ENCODE measurements at places on chromosomes 5 and 9.

- DNase-seq, result no peak
These were observed 19.3 kb upstream of the RAPGEF1 start for GRCh38 chr9:131759017-131759647.

- DNase-seq, result no peak
These were observed 123.0 kb upstream of the RFX3 start for GRCh38 chr9:3648722-3649246.

- DNase-seq, result no peak
These were observed 273.5 kb downstream of the ARRDC3 start for GRCh38 chr5:91109634-91110033.

DNA sequence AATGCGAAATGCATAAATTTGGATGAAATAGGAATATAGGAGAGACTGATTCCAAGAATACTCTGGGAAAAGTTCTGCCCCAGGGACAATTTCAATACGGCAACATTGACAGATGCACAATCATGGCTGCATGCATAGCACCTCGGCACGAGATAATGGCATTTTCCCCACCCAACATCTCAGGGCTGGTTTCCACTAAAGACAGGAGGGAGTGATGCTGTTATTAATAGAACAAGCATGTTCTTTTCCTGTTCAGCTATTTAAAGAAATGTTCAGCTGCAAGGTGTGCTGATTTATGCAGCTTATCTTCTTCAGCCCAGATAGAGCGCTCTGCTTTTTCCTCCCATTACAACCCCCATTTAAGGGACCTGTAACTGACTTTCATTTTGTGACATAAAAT is 740.2 kb downstream of the TLR4 start:
- no peak for DNase-seq

DNA sequence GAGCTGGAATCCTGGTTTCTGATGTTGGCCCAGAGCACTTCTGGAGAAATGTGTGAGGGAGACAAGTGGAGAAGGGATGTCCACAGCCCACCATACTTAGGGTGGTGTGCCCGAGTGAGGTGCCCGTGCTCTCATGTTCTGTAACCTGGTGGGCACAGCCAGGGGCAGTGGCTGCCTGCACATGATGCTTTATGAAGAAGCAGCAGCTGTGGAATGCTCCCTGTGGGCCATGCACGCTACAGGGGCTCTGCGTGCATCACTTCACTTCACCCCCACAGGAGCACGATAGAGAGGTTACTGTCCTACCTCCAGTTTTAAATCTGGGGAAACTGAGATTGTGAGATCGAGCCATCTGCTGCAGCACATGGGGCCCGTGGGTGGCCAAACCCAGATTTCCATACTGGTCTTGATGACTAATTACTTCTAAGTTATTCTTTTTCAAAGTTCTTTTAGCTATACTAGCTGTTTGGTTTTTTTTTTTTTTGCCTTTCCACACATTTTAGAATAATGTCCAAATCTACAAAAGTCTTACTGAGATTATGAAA is 441.6 kb downstream of the GADD45G start:
- DNase-seq, result no peak

DNA sequence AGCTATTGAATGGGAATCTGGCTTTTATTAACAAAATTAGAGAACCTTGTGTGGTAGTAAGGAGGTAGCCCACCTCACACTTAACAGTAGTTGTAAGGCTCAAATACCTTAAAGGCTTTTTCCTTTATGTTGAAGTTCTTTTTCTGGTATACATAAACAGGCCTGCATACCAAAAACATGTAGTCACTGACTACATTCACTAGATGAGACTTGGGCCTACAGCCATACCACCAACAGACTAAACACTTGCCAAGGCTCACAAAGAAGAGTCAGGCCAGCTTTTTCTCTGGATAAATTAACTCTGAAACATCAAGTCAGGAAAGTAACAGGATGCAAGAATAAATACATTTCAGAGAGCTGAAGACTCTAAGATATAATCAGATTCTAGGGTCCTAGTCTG is 78.6 kb upstream of the MPDZ start:
- no peak for DNase-seq

DNA sequence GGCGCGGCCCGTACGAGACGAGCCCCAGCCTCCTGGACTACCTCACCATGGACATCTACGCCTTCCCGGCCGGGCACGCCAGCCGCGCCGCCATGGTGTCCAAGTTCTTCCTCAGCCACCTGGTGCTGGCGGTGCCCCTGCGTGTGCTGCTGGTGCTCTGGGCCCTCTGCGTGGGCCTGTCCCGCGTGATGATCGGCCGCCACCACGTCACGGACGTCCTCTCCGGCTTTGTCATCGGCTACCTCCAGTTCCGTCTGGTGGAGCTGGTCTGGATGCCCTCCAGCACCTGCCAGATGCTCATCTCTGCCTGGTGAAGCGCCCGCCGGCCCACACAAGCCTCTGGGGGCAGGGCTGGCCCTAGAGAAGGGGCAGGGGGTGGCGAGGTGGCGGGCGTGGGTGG is 18.5 kb downstream of the PLPP7 start:
- DNase-seq, result no peak

DNA sequence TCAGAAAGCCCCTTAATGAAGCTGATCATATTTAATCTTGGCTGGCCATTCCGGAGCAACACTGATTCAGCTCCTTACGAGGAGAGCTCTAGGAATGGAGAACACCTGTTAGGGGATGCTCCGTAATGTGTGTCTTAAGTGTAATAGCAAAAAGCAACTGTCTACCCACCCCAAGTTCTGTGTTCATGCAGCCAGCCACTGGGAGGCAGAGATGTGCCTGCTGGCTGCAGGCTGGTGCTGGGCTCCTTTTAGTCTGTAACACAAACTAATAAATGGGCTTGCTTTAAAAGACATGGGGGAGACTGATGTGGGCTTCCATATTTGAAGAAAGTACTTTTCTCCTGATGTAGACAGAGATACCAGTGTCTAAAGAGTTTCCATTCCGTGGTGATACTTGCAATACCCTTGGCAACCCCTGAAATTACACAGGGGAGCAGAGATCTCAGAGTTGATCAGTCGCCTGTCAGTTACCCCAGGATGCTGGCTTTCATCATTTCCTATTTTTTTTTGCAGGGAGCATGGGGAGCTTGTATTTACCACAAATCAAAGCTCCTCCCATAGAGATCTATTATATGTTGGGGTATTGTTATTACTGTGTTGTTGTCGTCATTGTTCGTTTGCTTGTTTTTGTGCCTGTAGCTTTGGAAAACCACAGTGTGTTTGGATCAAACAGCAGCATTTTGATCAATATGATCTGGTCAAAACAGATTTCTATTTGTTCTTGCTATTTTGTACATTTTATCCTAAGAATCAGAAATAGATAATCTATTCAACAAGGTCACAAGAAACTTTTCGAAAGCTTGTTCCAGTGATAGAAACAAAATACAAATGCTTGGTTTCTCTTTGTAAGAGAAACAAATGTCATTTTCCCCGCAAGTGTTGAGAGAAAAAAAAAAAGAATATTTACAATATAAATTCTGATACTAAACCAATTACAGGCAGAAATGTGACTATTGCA is 65.8 kb downstream of the MTX3 start:
- DNase-seq, result peak; percentile 78

DNA sequence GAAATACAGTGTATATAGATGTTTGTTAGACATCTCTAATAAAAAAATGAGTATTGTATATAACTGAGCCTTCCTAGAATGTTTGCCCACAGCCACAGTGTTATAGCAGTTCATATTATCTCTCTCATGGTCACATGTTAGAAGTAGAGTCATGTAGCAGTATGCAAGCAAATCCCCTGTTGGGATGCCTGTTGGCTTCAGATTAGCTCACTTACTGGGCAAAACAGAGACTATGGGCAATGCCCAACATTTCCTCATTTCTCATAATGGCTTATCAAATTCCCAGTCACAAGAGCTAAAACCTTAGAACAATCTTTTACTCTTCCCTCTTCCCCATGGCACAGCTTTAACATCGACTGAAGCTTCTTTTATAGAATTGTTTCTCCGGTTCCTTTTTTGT is 27.0 kb upstream of the PDCD1LG2 start:
- DNase-seq, result no peak

DNA sequence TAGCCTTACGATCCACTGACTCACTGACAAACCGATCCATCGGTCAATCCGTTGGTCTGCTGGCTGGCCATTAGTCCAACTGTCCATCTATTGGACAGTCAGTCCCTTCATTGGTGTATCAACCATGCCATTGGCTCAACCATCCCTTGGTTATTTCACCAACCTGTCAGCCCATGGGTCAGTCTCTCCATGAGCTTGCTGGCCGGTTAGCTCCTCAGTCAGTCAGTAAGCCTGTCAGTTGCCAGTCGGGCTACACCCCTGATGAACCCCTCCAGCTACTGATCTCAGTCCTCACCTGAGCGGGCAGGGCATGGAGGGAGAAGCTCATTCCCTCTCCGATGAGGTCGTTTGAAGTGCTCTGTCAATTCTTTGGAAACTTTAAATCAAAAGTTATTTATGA is 166.5 kb downstream of the FGF18 start:
- no peak for DNase-seq

- no peak for DNase-seq
These were observed 273.5 kb upstream of the IRX2 start for GRCh38 chr5:3024976-3025375.

DNA sequence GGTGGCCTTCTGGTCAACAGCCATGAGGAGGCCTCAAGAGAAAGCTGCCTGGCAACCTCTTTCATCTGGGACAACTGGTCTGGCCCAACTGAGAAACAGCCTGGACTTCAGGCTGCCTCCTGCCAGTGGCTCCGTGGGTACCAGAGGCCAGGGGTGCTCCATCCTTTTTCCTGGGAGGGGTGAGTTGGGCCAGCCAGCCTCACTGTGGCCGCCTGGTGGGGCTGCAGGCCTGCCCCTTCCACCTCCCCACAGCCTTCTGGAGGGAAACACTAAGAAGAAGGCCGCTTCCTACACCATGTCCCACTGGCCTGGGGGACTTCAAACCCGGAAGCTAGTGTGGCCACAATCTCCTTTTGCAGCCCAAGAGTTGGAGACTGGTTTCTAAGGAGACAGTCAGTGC is 13.8 kb upstream of the NKD2 start:
- DNase-seq, result no peak

GRCh38 chr5:92581249-92581648 is 999.8 kb downstream of the NR2F1-AS1 start:
- no peak for DNase-seq

DNA sequence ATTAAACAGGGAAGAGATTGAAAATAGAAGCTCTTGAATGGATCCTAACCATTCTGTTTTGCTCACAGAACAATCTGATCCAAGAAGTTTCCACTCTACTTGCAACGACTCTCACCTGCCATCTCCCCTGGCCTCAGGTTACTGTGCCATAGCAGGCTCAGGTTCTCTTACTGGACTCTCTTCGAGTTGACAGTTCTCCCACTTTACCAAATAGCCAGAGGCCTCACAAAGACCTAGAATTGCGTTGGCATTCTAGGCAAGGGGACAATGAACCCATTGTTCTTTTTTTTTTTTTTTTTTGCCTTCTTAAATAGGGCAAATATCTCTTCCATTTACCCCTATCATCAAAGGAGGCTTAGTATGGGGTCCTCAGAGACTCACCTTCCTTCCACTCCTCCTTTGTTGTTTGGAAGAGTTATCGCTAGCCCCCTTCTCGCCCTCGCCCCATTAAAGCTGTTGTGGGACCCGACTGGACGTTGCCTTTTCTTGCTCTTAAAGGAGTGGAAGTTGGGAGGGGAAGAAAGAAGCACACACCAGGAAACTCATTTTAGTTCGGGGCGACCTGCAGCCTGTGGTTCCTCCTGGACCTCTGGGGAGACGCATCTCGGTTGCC is 688 bp upstream of the PLPPR1 start:
- DNase-seq, result no peak

GRCh38 chr5:54902791-54903473 is 82.5 kb downstream of the ESM1 start:
- no peak for DNase-seq

- DNase-seq, result no peak
These were observed 159.3 kb downstream of the SPATA31D1 start for GRCh38 chr9:82147798-82148425.

DNA sequence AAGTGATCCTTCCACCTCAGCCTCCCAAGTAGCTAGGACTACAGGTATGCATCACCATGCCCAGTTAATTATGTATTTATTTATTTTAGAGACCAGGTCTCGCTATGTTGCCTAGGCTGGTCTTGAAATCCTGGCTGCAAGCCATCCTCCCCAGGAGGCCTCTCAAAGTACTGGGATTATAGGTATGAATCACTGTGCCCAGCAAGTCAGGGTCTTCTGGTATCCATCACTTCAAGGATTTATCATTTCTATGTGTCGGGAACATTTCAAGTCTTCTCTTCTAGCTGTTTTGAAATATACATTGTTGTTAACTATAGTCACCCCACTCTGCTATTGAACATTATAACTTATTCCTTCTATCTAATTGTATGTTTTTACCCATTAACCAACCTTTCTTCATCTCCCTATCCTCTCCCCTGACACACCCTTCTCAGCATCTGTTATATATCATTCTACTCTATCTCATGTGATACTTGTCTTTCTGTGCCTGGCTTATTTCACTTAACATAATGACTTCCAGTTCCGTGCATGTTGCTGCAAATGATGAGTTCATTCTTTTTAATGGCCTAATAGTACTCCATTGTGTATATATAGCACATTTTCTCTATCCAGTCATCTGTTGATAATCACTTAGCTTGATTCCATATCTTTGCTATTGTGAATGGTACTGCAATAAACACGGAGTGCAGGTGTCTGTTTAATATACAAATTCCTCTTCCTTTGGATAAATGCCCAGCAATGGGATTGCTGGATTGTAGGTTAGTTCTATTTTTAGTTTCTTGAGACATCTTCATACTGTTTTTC is 26.4 kb downstream of the UTP15 start:
- DNase-seq, result no peak

DNA sequence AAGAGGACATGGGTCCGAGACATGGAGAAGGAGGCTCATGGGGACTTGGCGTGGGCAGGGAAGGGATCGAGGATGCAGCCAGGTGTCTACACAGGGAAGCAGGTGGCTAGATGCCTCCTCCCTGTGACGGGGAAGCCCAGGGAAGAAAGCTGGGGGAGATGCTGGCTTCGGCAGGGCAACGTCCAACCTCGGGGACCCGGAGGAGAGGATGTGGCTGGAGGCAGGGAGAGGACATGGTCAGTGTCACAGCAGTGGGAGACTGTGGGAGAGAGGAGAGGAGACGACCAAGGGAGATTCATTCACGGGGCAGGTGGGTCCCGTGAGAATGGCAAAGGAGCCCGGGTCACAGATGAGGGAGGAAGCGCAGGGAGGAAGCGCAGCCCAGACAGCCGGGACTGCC is 73.2 kb upstream of the PHYKPL start:
- DNase-seq, result no peak

- no peak for DNase-seq
These were observed 104.3 kb downstream of the PDE4D start for GRCh38 chr5:59789197-59789596.

DNA sequence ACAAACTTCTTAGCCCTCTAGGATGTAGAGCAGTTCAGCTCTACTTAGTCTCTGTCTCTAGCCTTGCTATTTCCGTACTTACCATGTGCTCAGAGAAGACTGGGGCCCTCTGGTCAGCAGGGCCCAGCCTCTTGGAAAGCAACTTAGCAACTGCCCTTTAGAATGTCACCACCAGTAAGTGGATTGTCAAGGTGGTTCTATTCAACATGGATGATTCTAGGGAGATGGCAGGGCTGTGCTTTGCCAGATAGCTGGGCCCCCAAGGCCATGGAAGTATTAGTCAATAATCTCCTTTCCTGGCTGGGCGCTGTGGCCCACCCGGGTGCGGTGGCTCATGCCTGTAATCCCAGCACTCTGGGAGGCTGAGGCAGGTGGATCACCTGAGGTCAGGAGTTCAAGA is 177.6 kb upstream of the MVB12B start:
- DNase-seq, result no peak
